ENCODE measurements at places on chromosomes 4 and X.

- no peak for DNase-seq
Measured at GRCh38 chr4:6944301-6945051, 34.9 kb downstream of the TBC1D14 start.

- DNase-seq = no peak
Measured at GRCh38 chr4:52685316-52685715, 26.2 kb upstream of the USP46 start.

DNA sequence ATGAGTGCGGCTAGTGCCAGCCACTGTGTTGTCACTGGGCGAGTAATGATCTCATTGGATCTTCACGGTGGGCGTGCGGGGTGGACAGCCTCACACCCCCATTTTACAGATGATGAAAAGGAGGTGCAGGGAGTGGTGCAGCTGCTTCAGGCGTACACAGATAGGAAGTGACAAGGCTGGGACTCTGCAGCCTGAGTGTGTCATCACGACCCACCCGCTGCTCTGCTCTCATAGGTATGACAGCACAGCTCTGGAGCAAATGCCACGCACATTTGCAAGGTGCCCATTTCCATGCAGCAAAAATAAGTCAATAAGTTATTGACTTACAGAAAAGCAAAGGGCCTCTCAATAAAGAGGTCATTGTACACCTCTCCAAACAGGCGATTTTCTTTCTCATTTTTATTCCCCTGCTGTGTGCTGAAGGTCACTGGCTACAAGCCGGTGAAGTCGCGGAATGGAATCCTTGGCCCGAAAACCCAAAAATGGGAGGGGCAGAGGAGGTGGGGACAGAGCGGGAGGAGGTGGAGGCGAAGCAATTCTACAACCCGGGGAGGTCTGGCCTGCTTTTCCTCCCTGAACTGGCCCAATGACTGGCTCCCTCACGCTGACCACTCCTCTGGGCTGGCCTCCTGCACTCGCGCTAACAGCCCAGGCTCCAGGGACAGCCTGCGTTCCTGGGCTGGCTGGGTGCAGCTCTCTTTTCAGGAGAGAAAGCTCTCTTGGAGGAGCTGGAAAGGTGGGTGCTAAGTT is at the start of gene SOD3:
SOD3 (plus strand) TSS at position 658 of the 750 bp plus-strand sequence. CDS start 3,949 bp downstream, outside the sequence.
- DNase-seq = no peak

- DNase-seq = no peak
Measured at GRCh38 chrX:14398725-14399124, 130.6 kb upstream of the GLRA2 start.

DNA sequence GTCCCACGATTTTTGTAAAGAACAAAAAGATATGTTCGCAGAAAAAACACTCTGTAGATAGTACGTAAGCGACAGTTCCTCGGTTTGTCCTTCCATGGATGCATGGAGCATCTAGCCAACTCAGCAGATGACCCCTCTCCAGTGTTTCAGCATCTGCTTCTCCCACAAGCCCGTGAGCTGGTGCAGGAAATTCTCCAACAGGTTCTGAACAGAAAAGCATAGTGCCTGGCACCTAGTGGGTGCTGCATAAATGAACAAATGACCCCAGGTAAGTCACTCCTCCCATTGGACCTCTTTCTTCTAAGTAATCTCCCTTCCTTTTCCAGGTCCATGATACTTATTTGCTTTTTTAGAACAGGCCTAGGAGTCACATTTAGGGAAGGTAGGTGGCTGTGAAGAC is 966 bp upstream of the KIAA0232 start:
- no peak for DNase-seq

GRCh38 chr4:152972821-152973628 is 36.9 kb downstream of the FHDC1 start:
- no peak for DNase-seq

GRCh38 chr4:472881-473569 is 25.9 kb downstream of the ZNF721 start:
- no peak for DNase-seq

DNA sequence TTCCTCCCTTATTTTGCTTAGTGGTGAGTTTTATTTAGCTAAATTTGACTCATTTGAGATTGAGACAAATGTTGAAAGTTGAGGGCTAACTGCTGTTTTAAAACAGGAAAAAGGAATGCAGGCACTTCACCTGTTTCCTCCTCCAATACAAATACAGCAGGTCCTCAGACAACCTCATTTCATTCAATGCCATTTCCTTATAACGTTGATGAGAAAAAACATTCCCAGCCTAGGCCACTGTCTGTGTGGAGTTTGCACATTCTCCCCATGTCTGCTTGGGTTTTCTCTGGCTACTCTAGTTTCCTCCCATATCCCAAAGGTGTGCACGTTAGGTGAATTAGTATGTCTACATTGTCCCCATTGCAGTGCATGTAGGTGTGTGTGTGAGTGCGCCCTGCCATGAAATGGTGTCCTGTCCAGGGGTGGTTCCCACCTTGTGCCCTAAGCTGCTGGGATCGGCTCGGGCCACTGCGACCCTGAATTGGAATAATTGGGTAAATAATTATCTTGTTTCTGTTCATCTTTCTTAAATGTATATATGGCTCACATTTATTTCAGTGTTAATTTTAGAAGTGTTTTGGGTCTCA is 21.9 kb downstream of the SMAD1 start:
- no peak for DNase-seq

DNA sequence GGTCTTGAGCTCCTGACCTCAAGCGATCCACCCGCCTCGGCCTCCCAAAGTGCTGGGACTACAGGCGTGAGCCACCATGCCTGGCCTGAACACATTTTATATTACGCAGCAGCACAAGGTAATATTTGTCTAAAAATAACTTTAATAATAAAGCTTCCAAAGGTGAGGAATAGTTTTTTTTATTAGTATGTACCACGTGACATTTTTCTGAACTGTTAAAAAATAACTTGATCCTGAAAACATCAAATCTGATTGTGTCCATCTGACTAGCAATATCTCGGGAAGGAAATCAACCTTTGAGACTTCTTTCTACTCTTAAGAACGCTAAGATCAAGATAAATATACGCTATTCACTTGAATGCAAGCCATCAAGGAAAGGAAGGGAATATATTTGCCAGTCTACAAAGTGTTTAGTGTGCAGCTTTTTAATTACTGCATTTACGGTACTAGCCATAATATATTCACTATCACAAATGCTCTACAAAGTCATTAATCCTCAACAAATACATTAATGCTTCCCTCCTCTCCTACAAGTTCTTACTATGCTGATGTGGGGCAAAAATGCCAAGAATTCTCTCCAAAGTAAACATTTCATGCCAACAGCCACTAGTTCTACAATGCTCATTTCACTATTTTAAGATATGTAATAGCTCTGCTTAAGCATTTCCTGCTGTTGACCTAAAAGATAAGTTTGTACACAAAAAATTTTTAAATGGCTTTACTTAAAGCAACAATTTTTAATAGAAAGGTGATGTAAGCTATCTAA is 143.6 kb downstream of the APBB2 start:
- DNase-seq = no peak

- DNase-seq = no peak
Measured at GRCh38 chrX:102934624-102935023, 2.4 kb upstream of the RAB40AL start.

DNA sequence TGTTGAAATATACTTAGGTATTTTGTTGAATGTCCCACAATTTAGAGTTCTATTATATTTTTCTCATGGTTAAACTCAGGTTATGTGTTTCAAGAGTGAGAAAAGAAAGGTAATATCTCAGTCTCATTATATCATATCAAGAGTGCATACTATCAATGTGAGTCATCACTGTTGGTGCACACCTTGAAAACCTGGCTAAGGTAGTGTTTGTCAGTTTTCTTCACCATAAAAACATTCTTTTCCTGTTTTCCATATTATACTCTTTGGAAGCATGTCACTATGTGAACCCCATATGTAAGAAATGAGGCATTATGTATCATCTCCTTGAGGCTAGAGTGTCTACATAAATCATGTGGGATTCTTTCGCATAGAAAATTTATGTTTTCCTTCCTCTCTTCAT is 307.6 kb upstream of the CTSO start:
- DNase-seq = no peak

GRCh38 chr4:173777921-173778320 is 247.9 kb upstream of the HAND2 start:
- no peak for DNase-seq

GRCh38 chr4:156685308-156685707 is 286.3 kb downstream of the PDGFC start:
- DNase-seq = no peak

DNA sequence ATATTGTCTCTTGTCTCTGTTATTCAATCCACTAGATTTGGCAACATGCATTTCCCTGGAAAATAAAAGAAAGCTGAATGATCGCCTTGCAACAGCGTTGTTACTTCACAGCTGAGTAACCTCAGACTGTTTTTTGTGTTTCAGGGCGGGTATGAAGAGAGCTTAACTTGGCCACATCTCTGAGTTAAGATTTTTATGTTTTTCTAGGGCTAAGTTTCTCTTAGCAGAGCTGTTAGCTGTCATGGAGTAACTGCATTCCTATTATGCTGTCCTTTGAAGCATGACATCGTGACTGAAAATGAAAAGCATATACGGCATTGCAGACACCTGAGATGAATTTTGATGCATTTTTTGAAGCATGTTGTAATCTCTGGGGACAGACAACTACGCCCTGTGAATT is 1798.9 kb downstream of the PCDH7 start:
- DNase-seq = no peak

GRCh38 chr4:89720981-89721380 is 116.0 kb downstream of the SNCA start:
- DNase-seq = no peak

Data from stimulated activated CD4-positive, alpha-beta T cell treated with anti-CD3 and anti-CD28 coated beads, Interleukin-12 subunit alpha, Interleukin-12 subunit beta, amount 100 ng/mL, for 48 hours (primary cell).